ENCODE measurements at places on chromosomes 1 and 21.

GRCh38 chr21:29287383-29287782 lies 11.3 kb upstream of the BACH1 start:
- DNase-seq: no peak

- no peak for DNase-seq
These were observed 98.8 kb upstream of the ZBTB40 start for GRCh38 chr1:22352896-22353295.

DNA sequence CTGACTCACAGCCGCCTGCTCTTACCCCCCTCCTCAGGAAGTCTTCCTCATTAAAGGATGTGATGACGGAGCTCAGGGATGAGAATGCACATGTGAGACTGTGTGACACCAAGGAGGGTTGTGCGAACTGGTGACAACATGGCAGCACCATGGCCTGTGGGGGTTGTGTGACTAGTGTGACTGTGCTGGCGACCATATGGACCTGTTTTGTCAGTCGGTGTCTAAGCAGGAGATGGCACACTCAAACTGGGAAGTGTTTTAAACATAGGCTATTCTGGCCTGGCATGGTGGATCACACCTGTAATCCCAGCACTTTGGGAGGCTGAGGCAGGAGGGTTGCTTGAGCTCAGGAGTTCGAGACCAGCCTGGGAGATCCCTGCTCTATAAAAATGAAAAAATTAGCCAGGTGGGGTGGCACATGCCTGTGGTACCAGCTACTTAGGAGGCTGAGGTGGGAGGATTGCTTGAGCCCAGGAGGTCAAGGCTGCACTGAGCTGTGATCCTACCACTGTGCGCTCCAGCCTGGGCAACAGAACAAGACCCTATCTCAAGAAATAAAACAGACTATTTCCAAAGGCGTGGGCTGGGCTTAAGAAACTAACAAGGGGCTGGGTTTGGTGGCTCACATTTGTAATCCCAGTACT lies 7.4 kb downstream of the TRNP1 start:
- DNase-seq: no peak

DNA sequence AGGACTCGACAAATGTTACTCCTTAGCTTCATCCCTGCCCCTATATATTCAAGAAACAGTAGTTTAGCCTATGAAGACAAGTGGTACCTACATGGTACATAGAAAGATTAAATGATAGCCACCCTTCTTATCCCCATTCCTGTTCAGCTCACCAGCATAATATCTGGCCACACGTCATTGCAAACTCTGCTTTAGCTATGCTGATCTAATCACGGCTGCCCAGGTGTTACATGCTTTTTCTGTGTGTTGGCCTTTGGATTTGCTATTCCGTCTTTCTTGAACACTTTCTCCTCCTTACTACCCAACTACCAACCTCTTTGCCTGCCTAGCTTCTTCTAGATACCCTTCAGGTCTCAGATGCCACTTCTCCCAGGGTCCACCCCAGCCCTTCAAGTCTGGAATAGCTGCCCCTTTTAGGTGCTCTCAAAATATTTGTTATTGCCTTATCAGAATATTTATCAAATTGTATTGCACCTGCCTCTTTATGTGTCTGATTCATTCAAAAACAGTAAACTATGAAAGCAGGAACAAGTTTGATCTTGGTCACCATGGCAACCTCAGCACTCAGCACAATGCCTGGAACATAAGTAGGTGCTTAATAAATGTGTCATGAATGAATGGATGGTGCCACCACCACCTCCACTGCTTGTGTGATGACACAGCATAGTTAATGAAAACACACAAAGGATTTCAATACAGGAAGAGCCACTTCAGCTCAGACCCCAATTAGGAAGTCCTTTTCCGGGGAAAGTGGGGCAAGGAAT lies 11.4 kb upstream of the DNASE2B start:
- no peak for DNase-seq

DNA sequence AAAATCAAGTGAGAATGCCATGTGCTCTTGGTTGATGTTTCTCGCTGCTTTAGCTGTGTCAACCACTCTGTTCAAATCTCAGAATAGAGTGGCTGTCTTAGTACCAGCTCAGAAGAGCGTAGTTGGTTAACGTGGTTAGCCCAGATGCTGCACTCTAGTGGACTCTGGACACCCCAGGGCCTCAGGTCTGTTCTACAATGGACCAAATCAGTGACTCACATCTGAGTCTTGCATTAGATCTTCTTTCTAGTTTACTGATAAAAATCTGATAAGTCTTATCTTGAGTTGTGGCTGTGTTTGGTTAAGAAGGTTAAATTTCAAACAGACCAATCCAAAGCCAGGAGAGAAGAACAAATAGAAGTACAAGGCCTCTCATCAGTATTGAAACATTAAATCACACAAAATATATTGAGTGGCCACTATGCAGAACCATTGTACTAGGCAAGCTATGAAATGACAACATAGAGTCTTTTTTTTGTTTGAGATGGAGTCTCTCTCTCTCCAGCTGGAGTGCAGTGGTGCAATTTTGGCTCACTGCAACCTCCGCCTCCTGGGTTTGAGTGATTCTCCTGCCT lies 104.1 kb downstream of the NR5A2 start:
- DNase-seq: no peak

- no peak for DNase-seq
These were observed 49.8 kb downstream of the DDR2 start for GRCh38 chr1:162682013-162682419.

GRCh38 chr1:155105604-155106011 lies 22.1 kb upstream of the EFNA1 start:
- no peak for DNase-seq

- DNase-seq: no peak
These were observed 240.9 kb upstream of the CAMK1G start for GRCh38 chr1:209342441-209343175.

GRCh38 chr1:54979327-54979891 lies 1.0 kb upstream of the TMEM61 start:
- DNase-seq: no peak

DNA sequence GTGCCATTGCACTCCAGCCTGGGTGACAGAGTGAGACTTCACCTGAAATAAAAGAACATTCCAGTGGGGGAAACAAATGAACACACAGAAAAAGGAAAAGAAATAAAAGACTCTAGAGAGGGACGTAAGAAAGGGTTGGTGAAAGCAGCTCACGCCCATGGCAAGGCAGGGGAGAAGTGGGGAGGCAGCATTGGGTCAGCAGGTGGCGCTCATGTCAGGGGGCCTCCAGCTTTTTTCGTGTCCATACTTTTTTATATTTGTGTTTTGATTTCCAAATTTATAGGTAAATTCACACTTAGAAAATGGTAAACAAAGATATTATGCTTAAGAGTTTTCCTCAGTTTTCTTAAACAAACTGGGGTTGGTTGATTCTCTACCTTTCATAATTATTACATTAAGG lies 45.5 kb downstream of the VPS13D start:
- DNase-seq: peak; percentile 78

GRCh38 chr1:183148599-183148998 lies 37.5 kb upstream of the LAMC2 start:
- no peak for DNase-seq
